Tibial nerve (tissue), 4 donors: ENCODE measurements at places on chromosomes 16 and 17. TPM values are rescaled to one million over a fixed set of nuclear protein-coding genes. Genes with fewer than 3 reads are reported as not detected.
A peak's percentile ranks its signal among the peaks of the same experiment; 100 is the strongest.

DNA sequence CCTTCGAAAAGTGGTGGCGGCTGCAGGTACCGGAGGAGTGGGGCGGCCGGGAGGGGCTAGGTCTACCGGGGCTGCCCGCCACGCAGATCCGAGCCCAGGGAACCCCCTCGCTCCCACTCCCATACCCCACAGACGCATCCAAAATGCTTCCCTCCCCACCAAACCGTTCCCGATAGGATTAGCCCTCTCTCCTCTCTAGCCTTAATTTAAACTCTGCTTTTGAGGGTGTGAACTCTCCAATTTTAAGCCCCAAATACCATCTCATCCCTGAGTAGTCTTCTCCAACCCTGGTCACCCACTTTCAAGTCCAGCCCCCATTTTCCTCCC, 260 bp upstream of the CXCL16 start:
- H3K4me3 ChIP-seq: peak overlapping the region; percentile 65
- no peak overlapping the region for H3K27ac ChIP-seq
- H3K4me1 ChIP-seq: peaks cover 10% of the 10 kb centered on the region
- no peaks in the 10 kb centered on the region for H3K36me3 ChIP-seq
- no peak for DNase-seq

DNA sequence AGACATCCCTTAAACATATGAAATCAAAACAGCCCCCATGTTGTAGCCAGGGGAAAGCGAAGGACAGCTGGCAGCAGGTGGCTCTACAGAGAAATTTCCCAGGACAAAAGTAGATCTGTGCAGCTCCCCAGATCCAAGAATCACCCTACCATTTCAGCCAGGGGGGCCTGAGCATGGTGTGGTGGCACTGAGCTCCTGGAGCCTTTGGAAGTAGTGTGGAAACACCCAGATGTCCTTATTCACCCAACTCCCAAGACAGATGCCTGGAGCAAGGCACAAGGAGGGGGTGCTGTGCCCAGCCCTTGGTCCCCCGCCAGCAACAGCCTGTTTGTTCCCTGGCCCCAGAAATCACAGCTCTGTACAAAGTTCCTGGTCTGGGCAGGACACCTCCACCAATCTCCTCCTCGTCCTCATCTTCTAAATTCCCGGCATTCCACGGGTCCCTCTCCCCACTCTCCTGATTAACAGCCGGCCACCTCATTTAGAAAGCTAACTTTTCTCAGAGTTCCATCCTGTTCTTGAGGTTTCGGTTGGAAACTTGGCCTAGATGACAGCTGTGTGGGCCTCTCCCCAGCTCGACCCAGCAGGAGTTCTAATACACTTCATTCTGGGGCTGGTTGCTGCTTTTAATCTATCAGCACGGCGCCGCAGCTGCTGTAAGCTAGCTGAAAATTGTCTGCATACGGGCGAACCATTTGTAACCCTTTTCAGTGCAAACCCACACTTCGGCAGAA, 191.1 kb downstream of the C16orf78 start:
- no peaks in the 10 kb centered on the region for H3K27me3 ChIP-seq
- H3K27ac ChIP-seq: no peak overlapping the region
- H3K4me3 ChIP-seq: no peak overlapping the region
- H3K4me1 ChIP-seq: peaks cover 3% of the 10 kb centered on the region
- no peaks in the 10 kb centered on the region for H3K36me3 ChIP-seq

DNA sequence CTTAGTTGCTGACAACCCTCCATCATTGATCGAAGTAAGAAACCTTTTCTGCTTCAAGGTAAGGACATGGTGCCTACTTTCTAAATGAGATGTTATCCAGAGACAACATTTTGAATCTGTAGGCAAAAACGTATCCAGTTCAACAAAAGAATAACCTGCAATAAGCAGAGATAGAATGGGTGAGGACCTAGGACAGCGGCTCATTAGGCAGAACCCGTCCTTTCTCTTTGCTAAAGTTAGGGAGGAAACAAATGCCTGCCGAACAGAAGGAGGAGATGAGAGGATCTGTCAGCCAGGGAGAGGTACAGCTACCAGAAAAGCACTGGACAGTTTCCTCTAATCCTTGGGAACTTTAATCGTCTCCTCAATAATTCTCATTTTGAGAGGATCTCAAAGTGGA, 183.3 kb downstream of the CDH13 start:
- H3K27me3 ChIP-seq: no peaks in the 10 kb centered on the region
- H3K4me1 ChIP-seq: peaks cover 8% of the 10 kb centered on the region
- H3K4me3 ChIP-seq: no peak overlapping the region

GRCh38 chr16:80208015-80208414, 332.8 kb upstream of the DYNLRB2 start:
- no peak for DNase-seq
- H3K27ac ChIP-seq: no peak overlapping the region
- no peak overlapping the region for H3K4me3 ChIP-seq
- H3K4me1 ChIP-seq: no peaks in the 10 kb centered on the region
- H3K36me3 ChIP-seq: no peaks in the 10 kb centered on the region
- no peaks in the 10 kb centered on the region for H3K27me3 ChIP-seq

DNA sequence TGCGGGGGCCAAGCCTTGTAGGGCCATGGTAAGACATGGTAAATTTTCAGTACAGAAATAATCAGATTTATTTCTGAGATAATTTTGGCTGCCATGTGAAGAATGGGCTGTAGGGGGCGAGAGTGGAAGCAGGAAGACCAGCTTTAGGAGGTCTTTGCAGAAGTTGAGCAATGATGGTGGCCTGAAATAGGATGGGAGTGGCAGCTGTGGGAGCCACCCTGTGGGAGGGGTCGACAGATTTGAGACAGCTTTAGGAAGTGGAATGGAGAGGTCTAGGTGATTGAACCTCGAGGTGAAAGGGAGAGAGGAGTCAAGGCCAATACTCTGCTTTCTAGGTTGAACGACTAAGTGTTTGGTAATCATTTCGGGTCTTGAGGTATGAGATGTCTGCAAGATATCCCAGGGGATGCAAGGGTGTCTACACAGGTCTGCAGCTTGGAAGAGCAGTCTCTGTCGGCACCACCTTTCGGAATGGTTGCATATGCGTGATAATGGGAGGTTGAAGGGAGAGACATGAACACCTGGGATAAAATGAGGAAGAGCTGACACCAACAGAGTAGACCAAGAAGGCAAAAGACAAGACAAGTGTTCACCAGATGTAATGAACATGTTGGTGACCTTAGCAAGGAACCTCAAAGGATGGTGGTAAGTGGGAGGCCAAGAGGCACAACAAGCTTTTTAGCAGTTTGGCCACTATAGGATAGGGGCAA, 4.2 kb upstream of the ATXN7L3 start:
- DNase-seq: no peak
- H3K27ac ChIP-seq: peak overlapping the region; percentile 99
- H3K4me1 ChIP-seq: no peaks in the 10 kb centered on the region
- no peak overlapping the region for H3K4me3 ChIP-seq
- peaks cover 11% of the 10 kb centered on the region for H3K36me3 ChIP-seq

Gene NAGS
- 1.5 TPM for total RNA-seq

GRCh38 chr16:2167068-2167638, 11.6 kb downstream of the TRAF7 start:
- H3K36me3 ChIP-seq: no peaks in the 10 kb centered on the region
- H3K27ac ChIP-seq: no peak overlapping the region
- H3K27me3 ChIP-seq: no peaks in the 10 kb centered on the region
- H3K4me1 ChIP-seq: peaks cover 7% of the 10 kb centered on the region

GRCh38 chr17:48011405-48012150, 26.0 kb downstream of the COPZ2 start:
- no peaks in the 10 kb centered on the region for H3K36me3 ChIP-seq
- no peak overlapping the region for H3K4me3 ChIP-seq
- H3K27ac ChIP-seq: no peak overlapping the region
- DNase-seq: no peak
- no peaks in the 10 kb centered on the region for H3K4me1 ChIP-seq

GRCh38 chr17:81340607-81341515, 45.8 kb upstream of the SLC38A10 start:
- peak overlapping the region; percentile 95 for H3K27ac ChIP-seq
- no peak for DNase-seq
- peak overlapping the region; percentile 88 for H3K4me3 ChIP-seq
- H3K27me3 ChIP-seq: no peaks in the 10 kb centered on the region
- no peaks in the 10 kb centered on the region for H3K36me3 ChIP-seq

- H3K27ac ChIP-seq: no peak overlapping the region
- H3K4me3 ChIP-seq: no peak overlapping the region
- no peak for DNase-seq
- no peaks in the 10 kb centered on the region for H3K4me1 ChIP-seq
These were observed 18.9 kb upstream of the CACNA1H start for GRCh38 chr16:1133810-1134520.

Gene CCL18
- not detected for total RNA-seq

- no peak for DNase-seq
- no peaks in the 10 kb centered on the region for H3K4me1 ChIP-seq
- H3K27ac ChIP-seq: peak overlapping the region; percentile 99
- no peaks in the 10 kb centered on the region for H3K36me3 ChIP-seq
- no peak overlapping the region for H3K4me3 ChIP-seq
These were observed 1.6 kb downstream of the ZFHX3 start for GRCh38 chr16:73046202-73046848.

Gene HOXB8
- total RNA-seq: not detected

GRCh38 chr17:17837380-17837821, 615 bp upstream of the SREBF1 start:
- no peaks in the 10 kb centered on the region for H3K27me3 ChIP-seq
- peak; percentile 67 for DNase-seq
- H3K27ac ChIP-seq: peak overlapping the region; percentile 100
- peak overlapping the region; percentile 99 for H3K4me3 ChIP-seq
- no peaks in the 10 kb centered on the region for H3K36me3 ChIP-seq
- peaks cover 69% of the 10 kb centered on the region for H3K4me1 ChIP-seq

DNA sequence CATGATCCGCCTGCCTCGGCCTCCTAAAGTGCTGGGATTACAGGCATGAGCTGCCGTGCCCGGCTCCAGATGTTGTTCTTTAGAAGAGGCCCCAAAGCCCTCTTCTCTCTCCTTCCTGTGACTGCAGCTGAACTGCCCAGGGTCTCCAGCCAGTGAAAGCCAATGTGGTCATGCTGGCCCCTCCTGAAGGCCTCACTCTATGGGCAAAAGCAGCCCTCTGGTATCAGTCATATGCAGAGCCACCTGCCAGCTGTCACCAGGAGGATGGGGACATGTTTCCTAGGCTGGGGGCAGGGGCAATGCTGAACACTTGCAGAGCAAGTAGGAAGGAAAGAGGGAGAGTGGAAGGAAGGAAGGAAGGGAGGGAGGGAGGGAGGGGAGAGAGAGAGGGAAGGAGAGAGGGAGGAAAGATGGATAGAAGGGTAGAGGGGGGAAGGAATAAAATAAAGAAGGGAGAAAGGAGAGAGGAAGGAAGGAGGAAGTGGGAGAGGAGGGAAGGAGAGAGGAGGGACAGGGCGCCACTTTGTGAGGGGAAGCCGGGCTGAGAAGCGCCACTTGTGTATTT, 36.0 kb downstream of the SOCS3 start:
- peaks cover 45% of the 10 kb centered on the region for H3K4me1 ChIP-seq
- no peak for DNase-seq
- H3K27ac ChIP-seq: peak overlapping the region; percentile 60
- H3K27me3 ChIP-seq: no peaks in the 10 kb centered on the region
- no peaks in the 10 kb centered on the region for H3K36me3 ChIP-seq

GRCh38 chr17:35568561-35568960, 7.9 kb upstream of the SLFN14 start:
- peak overlapping the region; percentile 86 for H3K27ac ChIP-seq
- H3K4me3 ChIP-seq: peak overlapping the region; percentile 64
- peaks cover 2% of the 10 kb centered on the region for H3K36me3 ChIP-seq

DNA sequence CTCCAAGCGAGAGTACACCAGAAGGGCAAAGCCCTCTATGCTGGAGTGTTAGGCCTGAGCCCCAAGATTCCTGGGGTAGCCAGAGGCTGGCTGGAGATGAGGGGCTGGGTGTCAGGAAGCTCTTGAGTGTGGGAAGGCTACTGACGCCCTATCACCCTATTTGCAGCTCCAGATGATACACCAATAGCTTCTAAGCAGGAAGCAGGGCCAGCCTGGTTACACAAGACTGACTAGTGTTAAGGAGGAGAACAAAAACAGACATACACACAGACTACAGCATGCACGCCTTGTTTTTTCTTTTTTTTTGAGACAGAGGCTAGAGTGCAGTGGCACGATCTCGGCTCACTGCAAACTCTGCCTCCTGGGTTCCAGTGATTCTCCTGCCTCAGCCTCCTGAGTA, 15.9 kb downstream of the POLR3K start:
- no peaks in the 10 kb centered on the region for H3K27me3 ChIP-seq
- H3K36me3 ChIP-seq: no peaks in the 10 kb centered on the region
- no peak overlapping the region for H3K4me3 ChIP-seq
- DNase-seq: no peak

GRCh38 chr16:15518381-15519351, 84.3 kb downstream of the BMERB1 start:
- peak; percentile 22 for DNase-seq
- peaks cover 15% of the 10 kb centered on the region for H3K4me1 ChIP-seq
- no peak overlapping the region for H3K4me3 ChIP-seq
- H3K36me3 ChIP-seq: no peaks in the 10 kb centered on the region
- no peak overlapping the region for H3K27ac ChIP-seq
- H3K27me3 ChIP-seq: no peaks in the 10 kb centered on the region

DNA sequence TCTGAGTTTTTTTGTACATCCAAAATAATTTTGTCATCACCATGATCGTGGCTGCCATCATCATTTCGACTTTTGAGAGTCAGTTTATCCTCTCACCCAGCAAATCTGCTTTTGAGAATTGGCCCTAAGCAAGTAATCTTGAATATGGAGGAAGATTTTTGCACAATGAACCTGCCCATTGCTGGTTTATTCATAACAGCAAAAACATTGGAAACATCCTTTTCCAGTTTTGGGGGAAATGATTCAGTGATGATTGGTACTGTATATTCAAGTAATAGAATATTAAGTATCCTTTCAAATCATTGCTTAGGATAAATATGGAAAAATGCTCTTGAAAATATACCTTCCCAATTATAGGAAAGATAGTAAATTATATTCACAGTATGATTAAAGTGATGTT, 53.1 kb downstream of the PRKCA start:
- no peaks in the 10 kb centered on the region for H3K36me3 ChIP-seq
- no peak overlapping the region for H3K27ac ChIP-seq
- H3K4me1 ChIP-seq: no peaks in the 10 kb centered on the region
- H3K27me3 ChIP-seq: no peaks in the 10 kb centered on the region
- DNase-seq: no peak
- no peak overlapping the region for H3K4me3 ChIP-seq

DNA sequence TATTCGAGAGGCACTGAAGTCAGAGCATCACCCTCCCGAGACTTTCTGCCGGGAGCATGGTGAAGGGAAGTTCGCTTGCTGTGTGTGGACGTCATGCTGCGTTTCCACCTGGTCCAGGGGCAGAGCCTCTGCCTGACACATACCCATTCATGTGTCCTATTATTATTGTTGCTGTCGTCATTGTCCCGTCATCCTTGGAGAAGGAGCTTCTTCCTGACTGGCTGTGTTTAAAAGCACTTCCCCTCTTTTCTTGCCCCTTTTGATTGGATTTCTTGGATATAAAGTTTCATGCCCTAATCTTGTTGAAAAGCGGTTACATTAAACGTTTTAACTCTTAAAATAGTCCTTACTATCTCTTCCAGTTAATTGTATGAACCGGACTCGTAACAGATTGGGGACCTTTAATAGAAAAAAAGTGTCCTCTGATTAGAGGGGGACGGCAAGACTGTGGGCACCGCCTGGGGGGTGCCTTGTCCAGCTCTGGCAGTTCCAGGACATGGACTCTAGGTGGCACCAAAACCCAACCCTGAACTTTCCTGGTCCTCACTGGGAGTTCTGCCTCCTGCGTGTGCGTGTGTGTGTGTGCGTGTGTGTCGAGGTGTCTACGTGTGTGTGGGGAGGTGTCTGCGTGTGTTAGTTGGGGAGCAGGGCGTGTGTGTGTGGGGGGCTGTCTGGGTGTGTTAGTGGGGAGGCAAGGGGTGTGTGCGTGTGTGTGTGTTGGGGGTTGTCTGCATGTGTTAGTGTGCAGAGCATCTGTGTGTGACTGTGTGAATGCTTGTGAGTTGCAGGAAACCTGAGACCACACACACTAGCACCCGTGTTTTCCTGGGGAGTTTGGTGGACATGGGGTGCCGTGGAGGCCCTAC, 133.3 kb upstream of the CIBAR2 start:
- H3K27me3 ChIP-seq: no peaks in the 10 kb centered on the region
- no peaks in the 10 kb centered on the region for H3K4me1 ChIP-seq
- H3K36me3 ChIP-seq: no peaks in the 10 kb centered on the region
- H3K4me3 ChIP-seq: no peak overlapping the region

Gene MSL1
- total RNA-seq: 107 TPM
